ENCODE measurements at places on chromosomes 4 and X.

- DNase-seq, result peak; percentile 53
These were observed 79.8 kb downstream of the RLIM start for GRCh38 chrX:74534569-74535038.

GRCh38 chr4:85808864-85809263 lies 333.9 kb downstream of the ARHGAP24 start:
- no peak for DNase-seq

DNA sequence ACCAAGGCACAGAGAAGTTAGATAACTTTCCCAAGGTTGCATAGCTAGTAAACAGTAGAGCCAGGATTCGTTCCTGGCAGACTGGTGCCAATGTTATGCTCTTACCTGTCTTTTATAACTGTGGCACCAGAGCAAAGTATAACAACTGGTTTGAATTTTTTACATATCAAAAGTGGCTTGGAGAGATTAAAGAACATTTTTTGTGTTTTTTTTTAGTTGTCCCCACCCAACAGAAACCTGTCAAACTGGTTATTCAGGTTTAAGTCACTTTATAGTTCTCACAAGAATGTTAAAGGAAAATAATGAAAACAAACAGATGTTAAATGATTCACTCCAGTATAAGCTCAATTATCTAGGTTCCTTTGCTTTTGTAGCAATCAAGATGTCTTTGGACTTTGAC lies 15.6 kb upstream of the FAM47E start:
- DNase-seq, result peak; percentile 44

DNA sequence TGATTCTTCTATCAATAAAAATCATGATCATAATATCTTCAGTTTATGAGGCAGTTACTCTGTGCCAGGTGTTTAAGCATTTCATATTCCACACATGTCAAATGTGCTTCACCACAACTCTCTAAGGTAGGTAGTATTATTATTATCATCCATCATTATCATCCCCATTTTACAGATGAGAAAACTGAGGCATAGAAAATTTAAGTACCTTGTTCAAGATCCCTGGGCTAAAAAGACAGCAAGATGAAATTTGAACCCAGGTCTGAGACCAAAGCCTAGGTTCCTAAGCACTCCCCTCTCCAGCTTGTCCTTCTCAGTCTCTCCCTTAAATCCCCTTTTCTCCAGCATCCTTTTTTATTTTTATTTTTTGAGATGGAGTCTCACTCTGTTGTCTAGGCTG lies 33.4 kb downstream of the SEPTIN6 start:
- DNase-seq, result no peak

GRCh38 chr4:150038335-150039076 lies 39.7 kb upstream of the DCLK2 start:
- no peak for DNase-seq

- no peak for DNase-seq
These were observed 28.7 kb downstream of the MAPK10 start for GRCh38 chr4:86330961-86331742.

DNA sequence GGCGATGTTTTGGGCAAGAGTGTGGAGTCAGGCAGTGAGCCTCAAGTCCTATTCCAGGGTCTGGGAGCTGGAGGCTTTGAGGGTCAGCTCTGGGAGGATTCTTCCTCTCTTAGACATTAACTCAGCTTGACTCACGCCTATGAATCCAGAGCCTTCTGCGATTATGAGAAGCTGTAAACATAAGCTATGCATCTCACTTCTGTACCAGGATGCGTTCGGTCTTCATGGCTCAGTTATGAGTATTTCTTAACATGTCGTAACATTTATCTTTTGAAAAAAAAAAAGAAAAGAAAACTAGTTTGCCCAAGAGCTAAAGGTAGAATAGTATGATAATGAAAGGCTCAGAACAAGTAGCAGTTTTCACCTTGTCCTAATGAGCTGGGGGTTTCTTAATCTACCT lies 4.6 kb downstream of the SHROOM2 start:
- DNase-seq, result no peak

DNA sequence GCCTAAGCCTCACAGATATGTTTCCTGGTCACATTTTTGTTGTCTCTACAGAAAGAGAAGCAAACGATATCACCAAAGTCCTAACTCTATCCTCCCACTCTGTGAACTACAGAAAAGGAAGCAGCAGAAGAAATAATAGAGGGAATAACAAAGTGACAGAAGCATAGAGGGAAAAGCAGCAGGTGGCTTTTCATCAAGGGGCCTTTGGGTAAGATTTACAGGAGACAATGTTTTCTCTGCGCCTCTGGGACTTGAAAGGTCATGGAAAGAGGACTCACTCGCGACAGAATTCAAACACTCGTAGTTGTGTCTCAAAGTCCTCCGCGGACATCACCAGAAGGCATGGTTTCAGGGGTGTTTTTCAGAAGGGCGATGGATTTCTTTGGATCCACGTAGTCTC lies 66.1 kb downstream of the SORBS2 start:
- no peak for DNase-seq

DNA sequence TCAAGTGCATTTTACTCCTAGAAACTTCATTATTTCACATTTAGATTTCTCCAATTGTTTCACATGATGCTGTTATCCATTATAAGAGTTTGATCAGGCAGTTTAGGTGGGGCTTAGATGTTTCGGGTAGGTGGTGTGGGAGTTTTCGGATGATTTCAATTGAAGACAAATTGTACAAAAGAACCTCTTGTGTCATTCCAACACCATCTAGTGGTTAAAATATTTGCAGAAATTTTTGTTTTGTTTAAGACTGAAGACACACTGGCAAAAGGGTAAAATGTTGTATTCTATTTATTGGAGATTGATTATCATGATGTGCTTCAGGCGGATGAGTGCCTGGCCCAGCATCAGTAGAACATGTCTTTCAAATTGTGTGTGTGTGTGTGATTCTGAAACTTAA lies 212.7 kb downstream of the SH3BGRL start:
- peak; percentile 0 for DNase-seq

DNA sequence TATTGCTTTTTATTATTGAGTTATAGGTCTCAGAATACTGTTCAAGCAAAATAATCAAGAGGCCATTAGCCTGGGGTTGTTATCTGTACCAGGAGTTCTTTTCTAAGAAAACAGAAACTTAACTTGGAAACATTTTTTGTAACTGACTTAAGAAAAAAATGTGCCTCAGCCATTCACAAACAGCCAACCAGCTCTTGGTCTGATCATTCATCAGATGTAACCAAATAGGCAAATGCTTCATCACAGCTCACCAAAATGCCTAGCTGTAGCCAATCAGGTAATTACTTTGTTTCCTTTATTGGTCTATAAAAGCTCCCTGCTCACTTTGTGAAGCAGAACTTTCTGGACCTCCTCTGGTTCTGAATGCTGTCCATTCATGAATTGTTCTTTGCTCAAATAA lies 387.7 kb downstream of the FAT4 start:
- peak; percentile 4 for DNase-seq

DNA sequence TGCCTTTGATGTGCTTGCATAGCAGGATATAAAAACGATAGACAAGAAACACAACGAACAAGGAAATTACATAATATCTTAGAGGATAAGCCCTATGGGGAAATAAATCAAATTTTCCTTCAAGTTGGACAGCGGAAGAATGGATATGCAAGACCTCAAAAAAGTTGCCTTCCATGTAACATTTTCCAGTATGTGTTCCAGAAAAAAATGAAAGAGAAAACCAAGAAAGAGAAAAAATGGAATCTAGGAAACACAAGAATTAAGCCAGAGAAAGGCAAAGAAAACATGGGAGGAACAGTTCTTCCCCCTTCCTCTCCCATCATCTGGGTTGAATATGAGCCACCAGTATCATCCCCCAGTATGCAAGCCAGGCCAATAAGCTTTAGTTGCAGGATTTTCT lies 34.6 kb upstream of the MID1 start:
- no peak for DNase-seq

DNA sequence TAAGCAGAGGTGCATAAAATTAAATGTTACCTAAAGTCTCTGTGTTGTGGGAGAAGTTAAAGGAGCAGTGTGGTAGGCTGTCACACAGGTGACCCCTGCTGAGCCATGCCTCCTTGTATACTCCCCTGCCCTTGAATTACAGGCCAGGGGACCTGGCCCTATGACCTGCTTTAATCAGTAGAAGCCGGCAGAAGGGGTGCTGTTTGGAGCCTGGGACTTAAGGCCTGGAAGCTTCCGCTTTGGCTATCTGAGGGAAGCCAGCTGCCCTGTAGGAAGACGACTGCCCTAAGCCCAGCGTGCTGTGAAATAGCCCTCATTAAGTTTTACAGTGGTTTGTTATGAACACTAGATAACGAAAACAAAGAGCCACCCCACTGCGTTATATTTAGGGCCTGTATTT lies 34.1 kb downstream of the SPINK2 start:
- DNase-seq, result no peak

DNA sequence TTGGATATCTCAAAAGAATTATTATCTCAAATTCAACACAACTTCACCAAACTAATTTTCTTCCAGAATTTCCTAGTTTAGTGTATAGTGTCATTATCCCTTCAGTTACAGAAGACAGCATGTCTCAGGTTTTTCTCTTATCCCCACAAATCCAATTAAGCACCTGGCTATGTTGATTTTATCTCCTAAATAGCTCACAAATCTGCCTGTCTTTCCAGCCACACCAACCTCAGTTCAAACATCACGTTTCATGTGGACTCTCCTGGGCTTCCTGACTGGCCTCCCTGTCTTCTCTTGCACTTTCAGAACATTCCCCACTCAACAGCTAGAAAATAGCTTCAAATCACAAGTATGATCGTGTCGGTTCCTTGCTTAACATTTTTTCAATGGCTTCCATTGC lies 14.8 kb downstream of the STK32B start:
- DNase-seq, result no peak

GRCh38 chrX:139691843-139692505 lies 16.0 kb downstream of the MCF2 start:
- no peak for DNase-seq

GRCh38 chr4:7139167-7139982 lies 53.0 kb upstream of the SORCS2 start:
- DNase-seq, result no peak

DNA sequence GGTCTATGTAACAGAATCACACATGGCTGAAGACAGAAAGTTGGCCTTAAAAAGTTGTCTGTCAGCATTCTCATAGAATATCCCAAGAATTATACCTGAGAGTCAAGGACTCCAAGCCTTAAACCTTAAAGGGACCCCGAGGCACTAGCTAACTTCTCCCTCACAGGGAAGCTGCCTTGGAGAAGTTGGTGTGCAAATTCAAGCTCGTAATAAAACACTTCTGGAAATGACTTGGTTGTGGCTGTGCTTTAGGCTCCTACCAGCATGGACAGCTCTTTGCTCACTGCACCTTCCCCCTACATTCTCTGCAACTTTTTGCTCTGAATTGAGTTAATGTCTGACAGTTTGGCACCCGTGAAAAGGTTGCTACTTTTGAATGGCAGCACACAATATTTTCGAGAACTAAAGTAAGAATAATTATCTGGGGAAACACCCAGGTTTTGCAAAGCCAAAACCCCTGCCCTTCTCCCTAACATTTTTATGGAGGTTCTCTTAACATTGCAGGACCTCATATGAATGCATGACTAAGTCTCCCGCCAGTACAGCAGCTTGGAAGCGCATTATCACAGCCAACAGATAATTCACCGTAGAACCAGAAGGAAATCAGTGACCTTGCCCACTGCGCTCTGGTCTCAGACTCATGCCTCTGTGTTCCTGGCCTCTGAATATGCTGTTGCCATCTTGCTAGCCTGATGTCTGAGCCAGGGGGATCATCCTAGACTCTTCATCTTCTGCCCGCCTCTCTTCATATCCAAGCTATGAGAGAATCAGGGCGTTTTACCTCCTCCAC lies 91.0 kb downstream of the MGST2 start:
- DNase-seq, result peak; percentile 13

DNA sequence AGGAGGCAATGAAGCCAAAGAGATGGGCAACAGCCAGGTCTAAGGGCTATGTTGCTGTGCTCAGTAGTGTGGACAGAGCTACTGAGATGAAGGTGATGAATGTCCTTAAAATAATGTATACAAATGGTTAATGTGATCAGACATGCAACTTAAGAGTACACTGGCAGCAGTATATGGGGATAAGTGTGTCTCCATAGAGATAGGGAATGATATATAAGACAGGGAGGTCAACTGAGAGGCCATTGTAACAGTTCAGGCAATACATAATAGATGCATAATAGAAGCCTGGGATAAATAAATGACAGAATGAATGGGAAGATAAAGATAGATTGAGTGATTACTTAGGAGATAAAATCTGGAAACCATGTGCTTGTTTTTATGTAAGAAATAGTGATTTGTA lies 250.0 kb downstream of the CFAP299 start:
- DNase-seq, result no peak

DNA sequence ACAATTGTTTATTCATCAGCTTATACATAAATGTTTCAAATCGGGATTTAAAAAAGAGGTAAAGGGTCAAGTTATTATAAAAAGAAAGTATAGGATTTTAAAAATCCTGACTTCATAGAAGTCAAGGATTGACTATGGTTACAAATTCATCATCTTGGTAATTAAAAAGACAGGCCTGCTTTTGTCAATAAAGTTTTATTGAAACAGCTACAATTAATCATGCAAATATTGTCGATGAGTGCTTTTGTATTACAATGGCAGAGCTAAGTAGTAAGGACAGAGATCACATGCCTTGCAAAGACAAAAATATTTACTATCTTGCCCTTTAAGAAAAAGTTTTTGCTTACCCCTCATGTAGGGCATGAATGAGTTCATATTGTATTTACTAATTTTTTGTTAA lies 595.4 kb downstream of the IL15 start:
- DNase-seq, result no peak
